ENCODE measurements at places on chromosomes 5 and 9. TPM values are rescaled to one million over a fixed set of nuclear protein-coding genes. Genes with fewer than 3 reads are reported as not detected.

AMACR gene
- 53.7 TPM for total RNA-seq

GRCh38 chr9:73780916-73781315, 629.3 kb downstream of the ANXA1 start:
- no peak for DNase-seq

PCDHA1 gene
- total RNA-seq: not detected

GARIN3 gene
- total RNA-seq: not detected

ABCA1 gene
- total RNA-seq: 67.3 TPM

- no peak for DNase-seq
Observed at GRCh38 chr5:42806004-42806700, 5.5 kb downstream of the SELENOP start.

HRCT1 gene
- 23.9 TPM for total RNA-seq

DNA sequence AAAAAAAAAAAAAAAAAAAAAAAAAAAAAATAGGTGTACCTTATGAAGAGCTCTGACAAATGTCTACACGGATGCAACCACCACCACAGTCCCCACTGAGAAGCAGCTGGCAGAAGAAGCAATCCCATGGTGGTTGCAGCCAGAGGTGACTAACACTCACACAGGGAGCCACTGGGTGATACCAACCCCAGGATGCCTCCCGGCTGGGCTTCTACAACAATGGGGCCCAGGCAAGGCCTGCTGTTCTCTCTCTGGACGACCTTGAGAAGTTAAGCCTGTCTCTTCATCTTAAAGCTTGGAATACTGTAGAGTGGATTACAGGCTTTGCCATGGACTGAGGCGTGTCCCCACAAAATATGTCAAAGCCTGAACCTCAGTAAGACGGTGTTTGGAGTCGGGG, 104.1 kb downstream of the ROR2 start:
- DNase-seq: no peak

GRCh38 chr5:61342071-61342501, 10.0 kb downstream of the ZSWIM6 start:
- no peak for DNase-seq

DNA sequence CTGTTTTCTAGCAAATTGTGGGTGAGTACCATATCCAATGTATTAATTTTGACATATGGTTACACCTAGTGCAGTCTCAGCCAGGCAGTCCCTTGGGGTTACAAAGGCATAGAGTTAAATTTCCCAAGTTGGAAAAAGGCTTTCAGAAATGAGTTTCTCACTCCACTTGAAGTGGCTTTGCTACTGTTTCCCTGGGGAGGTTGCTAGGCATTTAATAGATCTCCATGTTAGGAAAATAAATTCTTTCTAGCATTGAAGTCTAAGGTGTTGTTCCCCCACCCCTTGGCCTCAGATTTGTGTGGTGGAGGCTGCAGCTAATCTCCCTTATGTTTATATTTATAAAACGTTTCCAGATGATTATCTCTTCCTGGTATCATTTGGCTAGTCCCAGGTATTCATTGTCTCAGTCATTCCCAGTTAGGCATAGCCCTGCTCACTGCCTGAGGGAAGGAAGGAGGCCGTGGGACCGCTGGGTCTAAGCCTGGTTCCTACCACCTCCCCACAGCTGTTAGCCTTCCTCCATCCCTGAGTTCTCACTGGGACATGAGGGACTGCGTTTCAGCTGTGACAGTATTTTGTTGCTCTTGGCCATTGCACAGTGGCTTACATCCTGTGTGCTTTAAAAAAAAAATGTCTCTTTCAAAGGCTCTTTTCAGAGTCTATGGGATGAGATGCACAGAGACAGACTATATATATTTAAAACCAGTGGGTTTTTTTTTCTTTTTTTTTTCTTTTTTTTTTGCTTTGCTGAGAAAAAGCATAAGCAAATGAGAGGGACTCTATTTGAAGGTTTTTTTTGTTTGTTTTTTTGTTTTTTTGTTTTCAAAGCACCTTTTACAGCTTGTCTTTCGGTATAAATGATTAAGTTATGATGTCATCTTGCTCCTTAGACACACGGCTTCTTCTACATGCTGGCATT, 121.5 kb downstream of the MAST4 start:
- DNase-seq: no peak

CATSPER3 gene
- total RNA-seq: 4.1 TPM

All from transverse colon (tissue), 4 donors.